NCI-H1105 (cell line): ENCODE measurements at places on chromosomes 6 and 20.

GRCh38 chr6:139540276-139540675 lies 165.8 kb upstream of the CITED2 start:
- DNase-seq = no peak

GRCh38 chr6:69792292-69792691 lies 4.5 kb downstream of the LMBRD1 start:
- DNase-seq = no peak

DNA sequence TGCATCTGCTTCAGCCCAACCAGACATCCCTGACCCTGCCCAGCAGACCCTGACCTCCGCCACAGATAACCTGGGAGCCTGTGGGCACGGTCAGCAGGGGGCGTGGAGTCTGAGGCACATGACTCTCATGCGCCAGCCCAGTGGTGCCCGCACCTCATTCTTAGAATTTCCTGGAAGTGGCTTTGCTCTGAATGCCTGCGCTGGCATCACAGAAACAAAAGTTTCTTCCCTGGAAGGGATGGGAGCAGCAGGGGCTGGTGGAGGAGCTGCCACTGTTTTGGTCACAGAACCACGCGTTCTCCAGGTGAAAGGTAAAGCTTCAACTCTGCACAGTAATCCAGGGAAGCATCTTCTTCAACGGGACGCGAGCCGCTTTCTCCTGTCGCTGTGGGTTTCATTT lies 67.9 kb upstream of the DUSP22 start:
- no peak for DNase-seq

- DNase-seq = no peak
Measured at GRCh38 chr20:13046409-13046808, 37.6 kb downstream of the SPTLC3 start.

DNA sequence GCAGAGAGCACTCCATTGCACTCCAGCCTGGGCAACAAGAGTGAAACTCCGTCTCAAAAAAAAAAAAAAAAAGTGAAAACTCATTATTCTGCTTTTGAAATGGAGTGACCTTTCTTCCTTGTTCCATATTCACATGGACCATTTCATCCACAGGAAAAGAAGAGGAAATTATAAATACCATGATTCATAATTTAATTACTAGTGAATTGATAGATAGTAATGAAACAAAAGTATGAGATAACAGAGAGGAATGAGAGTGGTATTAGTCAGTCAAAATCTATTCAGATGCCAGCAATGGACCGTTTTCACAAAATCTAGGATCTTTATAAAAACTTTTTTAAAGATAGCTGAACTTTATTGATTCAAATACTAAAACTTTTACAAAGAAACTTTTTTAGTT lies 443.1 kb upstream of the FLRT3 start:
- DNase-seq = no peak

DNA sequence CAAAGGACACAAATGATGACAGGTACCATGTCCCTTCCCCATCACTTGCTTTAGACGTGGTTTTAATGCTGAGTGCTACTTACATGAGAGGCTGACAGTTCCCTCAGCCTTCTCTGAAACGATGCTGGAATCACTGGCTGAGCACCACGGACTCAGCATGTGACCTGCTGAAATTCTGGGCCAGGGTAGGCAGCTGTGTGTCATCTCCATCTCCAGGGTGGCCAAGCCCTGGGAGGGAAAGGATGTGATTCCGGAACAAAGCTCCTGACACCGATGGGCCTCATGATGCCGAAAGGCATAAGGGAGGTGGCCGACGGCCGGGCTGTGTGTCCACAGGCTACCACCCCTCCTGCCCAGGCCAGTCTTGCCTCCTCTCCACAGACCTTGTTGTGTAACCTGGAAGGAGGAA lies 184.3 kb upstream of the CST7 start:
- no peak for DNase-seq

DNA sequence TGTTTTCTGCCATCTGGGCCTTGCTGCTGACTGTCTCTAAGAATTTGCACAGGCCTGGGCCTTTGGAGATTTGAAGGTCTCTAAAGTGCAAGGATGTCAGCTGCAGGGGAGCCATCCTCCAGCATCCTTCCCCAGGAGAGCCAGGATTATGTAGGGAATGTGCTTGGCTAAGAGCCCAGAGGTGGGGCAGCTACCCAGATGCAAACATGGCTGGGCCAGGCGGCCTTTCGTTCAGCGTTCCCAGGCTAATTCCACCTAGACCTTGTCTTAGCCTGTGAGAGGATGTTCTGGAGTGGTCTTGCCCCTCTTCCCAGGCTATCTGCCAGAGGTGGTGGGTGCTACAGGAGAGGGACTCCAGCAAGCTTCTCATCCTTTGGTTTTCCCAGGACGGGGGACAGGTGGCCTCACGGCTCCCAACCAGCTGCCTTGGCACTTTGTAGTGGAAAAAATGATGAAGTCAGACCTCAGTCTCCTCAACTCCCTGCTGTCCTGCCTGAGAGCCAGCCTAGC lies 7.7 kb upstream of the PTGIS start:
- DNase-seq = peak; percentile 6

- no peak for DNase-seq
Measured at GRCh38 chr6:96542702-96543101, 20.2 kb upstream of the FHL5 start.

DNA sequence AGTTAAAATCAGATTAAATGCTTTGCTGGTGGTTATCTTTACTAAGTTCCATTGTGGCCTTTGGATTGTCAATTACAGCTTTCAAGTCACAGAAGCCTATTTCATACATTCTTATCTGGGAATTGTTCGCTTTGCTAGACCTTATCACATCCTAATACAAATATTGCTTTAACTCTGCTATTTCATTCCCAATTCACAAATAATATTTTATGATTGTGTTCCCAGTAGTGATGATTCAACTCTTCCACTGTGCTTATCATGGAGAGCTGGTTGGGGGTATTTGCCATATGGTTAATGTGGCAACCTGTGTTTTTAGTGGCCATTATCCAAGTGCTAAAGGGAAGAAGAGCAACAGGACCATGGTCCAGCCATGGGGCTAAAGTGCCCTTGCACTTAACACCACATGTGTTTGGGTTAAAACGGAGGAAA lies 72.9 kb upstream of the GLP1R start:
- no peak for DNase-seq

- DNase-seq = no peak
Measured at GRCh38 chr6:35228481-35228880, 14.7 kb downstream of the SCUBE3 start.

- no peak for DNase-seq
Measured at GRCh38 chr20:59743767-59744485, 139.6 kb downstream of the PHACTR3 start.

GRCh38 chr6:9205645-9206044 lies 770.3 kb upstream of the SLC35B3 start:
- DNase-seq = no peak

- DNase-seq = no peak
Measured at GRCh38 chr6:7939864-7940228, 29.3 kb upstream of the TXNDC5 start.

- no peak for DNase-seq
Measured at GRCh38 chr6:101545191-101545590, 151.7 kb downstream of the GRIK2 start.

DNA sequence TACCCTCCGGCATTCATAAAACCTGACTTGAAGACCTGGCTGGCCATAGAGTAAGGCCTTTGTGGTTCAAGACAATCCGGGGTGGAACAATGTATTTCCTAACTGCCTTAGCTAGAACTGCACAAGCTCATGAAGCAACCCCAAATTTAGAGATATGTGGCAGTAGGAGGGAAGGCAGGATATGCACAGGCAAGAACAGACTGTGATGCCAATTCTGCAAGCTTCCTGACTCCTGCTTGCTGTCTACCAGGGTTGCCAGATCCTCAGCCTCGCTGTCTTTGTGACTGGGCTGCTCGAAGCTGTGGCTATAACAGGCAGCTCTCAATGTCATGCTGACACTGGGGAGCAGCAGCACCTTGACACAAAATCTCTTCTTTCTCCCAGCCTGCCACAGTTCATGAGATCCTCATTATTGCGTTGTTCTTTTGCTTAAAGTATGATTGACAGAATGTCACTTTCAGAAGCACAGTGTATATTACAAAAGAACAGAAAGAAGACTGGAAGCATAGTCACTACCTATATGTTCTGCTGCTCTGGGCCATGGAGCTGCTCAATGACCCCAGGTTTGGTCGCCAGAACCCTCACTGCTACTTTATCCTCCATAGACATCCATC lies 18.3 kb upstream of the SHLD1 start:
- no peak for DNase-seq

GRCh38 chr6:139777202-139777970 lies 402.9 kb upstream of the CITED2 start:
- no peak for DNase-seq

DNA sequence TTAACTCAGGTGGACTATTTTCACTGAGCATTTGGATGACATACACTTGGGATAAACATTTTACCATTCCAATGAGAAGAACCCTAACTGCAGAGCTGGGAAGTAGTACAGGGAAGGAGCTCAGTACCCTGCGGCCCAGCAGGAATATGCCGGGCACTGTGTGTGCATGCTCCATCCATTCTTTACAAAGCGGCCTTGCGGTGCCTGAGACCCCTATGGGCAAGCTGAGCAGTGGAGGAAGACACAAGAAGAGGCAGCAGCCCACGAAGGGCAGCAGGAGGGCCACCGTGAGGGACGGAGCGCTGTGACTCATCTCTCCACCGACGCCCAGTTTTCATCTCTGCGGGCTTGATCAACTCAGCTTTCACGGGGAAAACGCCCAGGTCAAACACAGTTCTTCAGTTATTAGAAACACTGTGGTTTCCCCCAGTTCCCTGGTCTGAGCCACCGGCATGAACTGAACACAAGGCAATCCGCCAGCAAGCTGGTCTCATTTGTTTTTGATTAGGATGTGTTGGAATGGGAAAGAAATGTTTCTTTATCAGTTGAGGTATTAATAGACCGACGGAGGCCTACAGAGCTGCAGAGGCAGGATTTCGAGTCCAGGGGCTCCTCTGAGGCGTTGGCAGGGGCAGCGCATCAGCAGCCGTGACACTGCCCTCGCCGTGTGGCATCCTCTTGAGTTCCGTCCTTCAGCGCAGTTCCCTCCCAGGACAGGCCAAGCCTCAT lies 44.9 kb downstream of the IRF4 start:
- no peak for DNase-seq

DNA sequence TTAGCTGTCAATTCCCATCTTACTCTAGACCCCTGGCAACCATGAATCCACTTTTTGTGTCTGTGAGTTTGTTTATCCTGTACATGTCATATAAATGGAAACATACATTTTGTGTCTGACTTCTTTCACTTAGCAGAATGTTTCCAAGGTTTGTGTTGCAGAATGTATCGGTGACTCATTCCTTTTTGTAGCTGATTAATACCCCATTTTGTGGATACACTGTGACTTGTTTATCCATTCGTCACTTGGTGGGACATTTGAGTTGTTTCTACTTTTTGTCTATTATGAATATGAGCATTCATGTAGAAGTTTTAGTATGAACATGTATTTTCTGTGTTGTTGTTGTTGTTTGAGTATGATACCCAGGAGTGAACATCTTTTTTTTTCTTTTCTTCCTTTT lies 21.4 kb downstream of the CDYL start:
- DNase-seq = no peak

- no peak for DNase-seq
Measured at GRCh38 chr6:168704678-168705077, 263.7 kb downstream of the SMOC2 start.

DNA sequence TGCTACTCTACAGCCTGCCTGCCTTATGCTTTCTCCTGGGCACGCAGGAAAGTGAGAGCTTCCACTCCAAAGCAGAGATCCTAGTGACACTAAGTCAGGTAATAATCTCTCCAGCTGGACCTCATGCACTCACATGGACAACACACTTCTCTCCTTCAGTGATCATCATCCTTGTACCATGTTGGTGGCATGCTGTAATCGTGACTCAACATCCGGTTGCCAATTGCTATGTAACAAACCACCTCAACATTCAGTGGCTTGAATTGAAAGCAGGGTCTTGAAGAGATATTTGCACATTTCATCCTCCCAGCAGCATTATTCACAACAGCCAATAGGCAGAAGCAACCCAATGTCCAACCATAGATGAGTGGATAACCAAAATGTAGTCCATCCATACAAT lies 40.3 kb upstream of the PPP1R3G start:
- no peak for DNase-seq

- no peak for DNase-seq
Measured at GRCh38 chr6:3888153-3888957, 39.2 kb downstream of the FAM50B start.

DNA sequence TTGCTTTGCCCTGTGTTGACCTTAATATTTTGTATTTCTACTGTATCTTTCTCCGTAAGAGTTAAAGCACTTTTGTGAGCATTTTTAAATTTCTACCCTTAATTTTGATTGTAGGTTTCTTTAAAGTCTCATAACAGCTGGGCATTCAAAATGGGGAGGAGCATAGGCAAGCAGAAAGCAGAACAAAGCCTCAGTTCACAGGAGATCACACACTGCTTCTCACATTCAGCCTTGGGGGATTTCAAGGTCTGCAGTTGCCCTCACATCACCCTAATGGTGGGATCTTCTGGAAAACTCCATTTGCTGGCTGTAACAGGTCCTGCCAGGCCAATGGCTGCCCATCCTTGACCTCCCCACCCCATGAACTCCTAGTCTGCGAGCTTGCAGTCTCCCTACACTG lies 292.9 kb downstream of the PHACTR1 start:
- no peak for DNase-seq

GRCh38 chr6:105862936-105863607 lies 223.1 kb upstream of the PRDM1 start:
- no peak for DNase-seq

- no peak for DNase-seq
Measured at GRCh38 chr6:19837511-19838441, 606 bp downstream of the ID4 start.

DNA sequence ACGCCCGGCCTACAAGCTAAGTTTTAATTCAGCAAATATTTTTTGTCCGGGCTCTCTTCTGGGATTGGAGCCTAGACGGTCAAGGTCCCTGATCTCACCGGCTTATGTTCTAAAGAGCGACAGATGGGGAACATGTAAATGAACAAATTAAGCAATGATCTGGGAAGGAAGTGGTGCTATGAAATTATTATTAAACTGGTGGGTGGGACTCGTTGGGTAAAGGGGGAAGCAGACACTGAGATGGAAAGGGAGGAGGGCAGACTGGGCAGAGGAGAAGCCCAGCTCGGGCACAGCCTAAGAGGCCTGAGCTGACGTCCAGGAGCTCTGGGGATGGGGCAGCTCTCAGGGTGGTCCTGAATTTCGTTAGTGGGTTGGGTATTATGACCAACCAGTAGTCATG lies 81.8 kb upstream of the AGPAT4 start:
- no peak for DNase-seq

DNA sequence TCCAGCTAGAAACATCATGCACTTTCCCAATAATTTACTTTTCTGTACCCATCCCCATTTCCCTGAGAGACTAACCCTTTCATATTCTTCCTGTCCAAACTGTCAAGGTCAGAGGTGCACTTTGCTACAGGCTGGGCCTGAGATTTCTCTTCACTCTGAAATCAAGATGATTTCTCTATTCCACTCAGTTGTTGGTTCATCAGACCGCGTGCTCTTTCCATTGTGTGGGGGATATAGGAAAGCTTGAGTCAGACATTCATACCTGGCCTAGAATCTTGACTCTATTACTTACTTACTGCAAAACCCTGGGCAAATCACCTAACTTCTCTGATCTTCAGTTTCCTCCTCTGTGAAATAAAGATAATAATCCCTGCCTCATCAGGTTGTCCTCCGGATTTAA lies 4.7 kb upstream of the ZDHHC14 start:
- DNase-seq = no peak

- no peak for DNase-seq
Measured at GRCh38 chr6:113143206-113143605, 713.9 kb upstream of the MARCKS start.

- DNase-seq = peak; percentile 66
Measured at GRCh38 chr6:113994934-113995342, 24.0 kb upstream of the HDAC2 start.
